ENCODE measurements at places on chromosomes 5 and 9. TPM values are rescaled to one million over a fixed set of nuclear protein-coding genes. Genes with fewer than 3 reads are reported as not detected.

Gene GOLM1
- polyA plus RNA-seq, result 164 TPM

Gene TMEM215
- 0.26 TPM for polyA plus RNA-seq

GRCh38 chr5:137582218-137582617, 83.1 kb upstream of the SPOCK1 start:
- DNase-seq, result no peak

DNA sequence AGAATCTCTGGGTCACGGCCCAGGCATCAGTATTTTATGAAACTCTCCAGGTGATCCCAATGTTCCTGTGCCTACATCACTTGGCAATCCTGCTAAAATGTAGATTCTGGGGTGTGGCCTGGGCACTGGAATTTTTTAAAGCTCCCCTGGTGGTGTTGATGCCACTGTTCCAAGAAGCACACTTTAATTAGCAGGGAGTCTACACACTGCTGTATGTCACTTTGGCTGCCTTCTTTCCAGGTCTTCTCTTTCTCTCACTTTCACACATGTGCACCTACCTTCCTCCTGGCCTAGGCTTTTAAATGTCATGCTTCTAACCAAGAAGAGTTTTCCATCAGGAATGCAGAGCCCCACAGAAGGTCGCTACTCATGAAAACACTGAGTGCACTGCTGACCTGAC, 136.0 kb upstream of the ALDH1B1 start:
- DNase-seq, result no peak

- DNase-seq, result no peak
Observed at GRCh38 chr5:26259081-26259480, 779.3 kb downstream of the CDH9 start.

DNA sequence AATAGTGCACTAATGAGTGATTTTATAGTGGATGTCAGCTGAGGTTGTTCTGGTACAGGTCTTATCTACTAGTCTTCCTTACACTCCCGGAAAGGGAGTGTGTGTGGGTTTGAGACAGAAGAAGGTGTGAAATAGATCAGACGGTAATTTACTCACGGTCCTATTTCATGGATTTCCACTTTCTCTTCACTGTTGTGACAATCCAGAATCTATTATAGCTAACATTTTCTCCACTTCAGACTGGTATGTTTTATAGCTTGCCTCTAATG, 7.0 kb upstream of the C9 start:
- DNase-seq, result no peak

Data from right renal pelvis (tissue), 4 donors.